ENCODE measurements at places on chromosomes 11 and 22.

DNA sequence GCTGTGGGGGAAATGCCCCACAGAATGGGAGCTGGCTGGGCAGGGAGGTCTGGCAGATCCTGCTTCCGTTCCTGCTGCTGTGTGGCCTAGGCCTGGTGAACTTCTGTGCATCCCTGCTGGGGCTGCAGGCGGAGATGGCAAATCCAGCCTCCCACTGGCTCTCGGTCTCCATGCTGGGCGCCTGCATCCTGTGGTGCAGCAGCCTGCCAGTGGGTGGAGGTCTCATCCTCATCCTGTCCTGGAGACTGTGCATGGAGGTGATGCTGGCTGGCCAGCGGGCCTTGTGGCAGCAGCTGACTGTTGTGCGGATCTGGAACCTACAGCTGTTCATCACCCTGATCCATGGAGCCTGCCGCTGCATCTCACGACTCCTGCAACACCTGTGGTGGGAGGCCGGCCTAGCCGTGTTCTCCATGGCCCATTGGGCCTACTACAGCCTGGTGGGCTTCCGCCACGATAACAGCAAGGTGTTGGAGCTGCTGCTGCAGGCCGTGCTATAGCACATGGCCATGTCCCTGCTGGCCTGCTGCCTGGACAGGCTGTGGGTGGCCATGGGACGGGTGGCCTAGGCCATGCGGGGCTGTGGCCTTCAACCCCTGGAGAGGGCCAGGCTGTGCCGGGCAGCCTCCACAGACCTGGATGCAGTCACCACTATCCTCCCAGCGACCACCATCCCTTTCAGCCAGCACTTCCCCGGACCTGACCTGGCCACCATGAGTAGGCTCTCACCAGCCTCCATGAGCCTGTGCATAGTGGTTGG lies 8.8 kb upstream of the RPL3 start:
- no peak for DNase-seq

DNA sequence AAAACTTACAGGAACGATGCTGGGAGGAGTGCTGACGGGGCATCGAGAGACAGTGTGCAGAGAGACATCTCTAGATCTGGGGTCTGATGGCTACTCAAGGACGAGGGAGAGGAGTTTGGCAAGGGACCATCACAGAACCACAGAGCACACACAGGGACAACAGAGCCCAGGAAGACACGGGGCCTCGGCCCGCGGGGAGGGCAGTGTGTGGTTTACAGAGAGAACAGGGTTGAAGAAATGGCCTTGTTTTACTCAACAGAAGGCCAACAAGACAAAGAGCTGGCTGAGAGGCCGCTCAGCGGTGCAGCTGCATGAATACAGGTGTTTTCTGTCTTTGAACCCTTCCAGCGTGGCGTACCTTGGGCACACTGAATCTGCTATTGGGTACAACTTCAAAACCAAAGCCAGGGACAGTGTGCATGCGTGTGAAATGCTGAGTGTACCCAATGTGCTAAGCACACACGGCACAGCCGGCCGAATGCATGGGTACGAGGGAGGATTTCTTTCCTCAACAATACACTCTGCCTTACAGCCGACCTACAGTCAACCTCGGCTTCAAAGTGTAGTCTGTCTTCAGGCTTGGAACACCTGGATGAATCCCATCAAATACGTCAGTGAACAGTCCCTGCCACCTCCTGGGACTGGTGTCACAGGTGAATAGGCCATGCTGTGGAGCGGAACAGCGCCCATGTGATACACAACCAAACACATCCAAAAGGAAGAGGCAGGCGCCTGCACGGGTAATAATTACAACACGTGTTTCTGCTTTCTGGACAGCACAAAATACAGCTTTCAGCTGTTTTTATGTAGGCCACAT lies 20.7 kb upstream of the BID start:
- no peak for DNase-seq

DNA sequence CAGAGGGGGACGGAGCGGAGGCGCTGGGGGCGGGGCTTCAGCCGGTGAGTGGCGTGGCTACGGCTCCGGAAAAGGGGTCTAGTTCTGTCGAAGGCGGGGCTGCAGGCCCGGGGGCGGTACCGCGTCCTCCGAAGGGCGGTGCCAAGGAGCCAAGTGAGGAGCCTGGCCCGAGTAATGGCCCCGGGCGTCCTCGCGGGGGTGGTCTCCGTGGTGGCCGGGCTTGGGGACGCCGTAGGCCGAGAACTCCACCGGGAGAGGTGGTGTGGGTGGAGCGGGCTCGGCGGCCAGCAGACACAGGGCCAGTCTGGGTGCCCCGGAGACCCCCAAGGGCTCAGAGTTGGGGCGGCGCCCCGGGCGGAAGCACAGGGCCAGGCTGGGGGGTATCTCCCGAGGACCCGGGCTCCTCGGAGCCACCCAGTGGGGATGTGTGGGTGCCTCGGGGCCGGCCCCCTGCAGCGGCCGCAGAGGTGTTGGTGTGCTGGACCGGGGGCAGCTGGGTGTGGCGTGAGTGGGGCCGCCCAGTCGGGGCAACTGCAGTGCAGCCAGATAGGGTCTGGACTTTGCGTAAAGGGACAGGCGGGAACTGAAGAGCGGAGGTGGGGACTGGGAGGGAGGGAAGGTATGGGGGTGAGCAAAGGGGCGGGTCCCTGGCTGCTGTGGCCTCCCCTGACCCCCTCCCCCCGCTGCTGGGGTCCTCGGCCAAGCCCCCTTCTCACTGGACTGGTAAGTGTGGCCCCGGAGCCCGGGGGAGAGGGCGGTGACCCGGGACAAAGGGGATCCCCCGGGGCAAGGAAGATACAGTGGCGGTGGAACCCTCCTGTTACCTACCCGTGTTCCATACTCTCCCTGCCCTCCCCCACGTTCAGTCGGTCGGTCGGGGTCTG lies 838 bp downstream of the FKBP2 start:
- DNase-seq, result no peak

DNA sequence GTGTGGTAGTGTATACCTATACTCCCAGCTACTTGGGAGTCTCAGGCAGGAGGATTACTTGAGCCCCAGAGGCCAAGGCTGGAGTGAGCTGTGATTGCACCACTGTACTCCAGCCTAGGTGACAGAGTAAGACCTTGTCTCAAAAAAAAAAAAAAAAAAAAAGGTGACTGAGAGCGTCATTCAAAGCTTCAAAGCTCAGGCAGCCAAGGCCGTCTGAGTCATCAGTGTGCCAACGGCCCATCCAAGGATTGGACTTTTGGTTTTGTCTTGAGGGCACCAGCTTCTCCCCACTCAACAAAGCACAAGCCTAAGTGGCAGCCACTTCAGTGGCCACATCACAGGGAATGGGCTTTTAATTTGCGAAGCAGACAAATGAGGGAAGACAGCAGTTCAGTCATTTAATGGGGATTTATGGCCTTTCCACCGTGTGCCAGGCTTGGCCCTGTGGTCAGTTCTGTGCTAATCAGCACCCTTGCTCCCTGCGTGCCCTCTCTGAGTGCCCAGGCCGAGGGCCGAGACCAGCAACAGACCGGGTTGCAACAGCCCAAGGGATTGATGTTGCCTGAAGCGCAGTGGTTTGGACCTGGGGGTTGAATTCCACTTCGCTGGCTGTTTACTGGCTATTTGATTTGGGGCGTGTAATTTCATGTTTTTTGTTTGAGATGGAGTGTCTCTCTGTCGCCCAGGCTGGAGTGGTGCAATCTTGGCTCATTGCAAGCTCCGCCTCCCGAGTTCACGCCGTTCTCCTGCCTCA lies 30.2 kb upstream of the CRYBB3 start:
- no peak for DNase-seq

DNA sequence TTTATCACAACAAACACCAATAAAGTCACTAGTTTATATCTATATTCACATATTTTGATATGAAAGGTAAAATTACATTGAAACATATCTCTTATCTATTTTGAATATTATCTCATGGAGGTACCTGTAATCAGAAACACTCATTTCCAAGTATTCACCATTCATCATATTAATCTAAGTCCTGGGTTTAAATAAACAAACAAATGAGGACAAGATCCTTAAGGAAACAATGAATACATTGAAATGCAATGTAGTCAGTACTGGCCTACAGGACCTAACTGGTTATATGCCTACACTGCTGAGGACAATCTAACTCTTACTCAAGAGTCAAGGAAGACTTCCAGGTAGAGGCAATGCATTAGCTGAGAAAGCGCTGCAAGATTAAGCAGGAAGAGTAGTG lies 1411.9 kb upstream of the RAG2 start:
- DNase-seq, result no peak

GRCh38 chr11:128428935-128429334 lies 158.4 kb downstream of the ETS1 start:
- DNase-seq, result no peak

- no peak for DNase-seq
Measured at GRCh38 chr11:86129740-86130540, 61.1 kb upstream of the PICALM start.

- no peak for DNase-seq
Measured at GRCh38 chr11:111631666-111632039, 29.4 kb downstream of the SIK2 start.

DNA sequence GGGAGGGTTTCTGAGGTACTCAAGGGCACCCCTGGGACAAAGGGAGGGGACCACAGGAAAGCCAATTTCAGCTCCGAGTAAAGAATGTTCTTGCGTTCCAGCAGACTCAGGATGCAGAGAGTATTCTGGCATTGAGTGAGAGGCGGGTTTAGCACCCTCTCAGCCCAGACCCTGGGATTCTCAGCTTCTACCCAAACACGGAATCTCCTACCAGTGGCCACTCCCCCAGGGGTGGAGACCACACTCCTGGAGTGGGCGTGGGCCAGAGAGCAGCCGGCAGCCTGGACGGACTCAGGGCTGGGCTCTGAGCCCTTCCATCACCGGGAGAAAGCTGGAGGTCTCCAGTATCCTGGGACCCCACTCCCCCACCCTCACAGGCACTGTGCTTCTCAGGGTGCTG lies 26.1 kb upstream of the TTLL12 start:
- DNase-seq, result no peak

DNA sequence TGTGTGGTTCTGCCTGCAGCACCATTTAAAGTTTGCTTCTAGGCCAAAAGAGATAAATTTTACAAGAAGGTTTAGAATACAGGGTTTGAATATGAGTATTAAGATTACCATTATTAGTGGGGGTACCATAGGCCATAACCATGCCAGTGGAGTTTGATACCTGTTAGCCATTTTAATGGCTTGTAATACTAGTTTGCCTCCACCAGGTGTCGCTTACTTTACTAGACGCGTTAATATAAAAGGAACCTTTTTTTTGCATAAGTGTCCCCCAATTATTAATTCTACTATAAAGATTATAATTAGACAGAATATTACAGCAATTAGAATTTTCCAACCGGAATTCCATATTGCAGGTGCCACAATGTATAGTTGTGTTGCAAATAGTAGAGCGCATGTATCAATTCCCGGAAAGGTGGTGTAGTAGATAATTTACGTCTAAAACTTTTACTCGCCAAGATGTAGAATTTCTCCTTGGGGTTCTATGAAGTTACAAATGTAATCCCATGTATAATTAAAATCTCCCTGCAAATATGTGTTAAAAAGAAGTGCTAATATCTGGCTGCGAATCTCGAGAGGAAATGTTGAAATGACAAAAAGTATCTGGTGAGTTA lies 16.1 kb downstream of the MS4A6E start:
- no peak for DNase-seq

GRCh38 chr22:46105494-46106278 lies 44.6 kb upstream of the PPARA start:
- no peak for DNase-seq

GRCh38 chr11:68665436-68665835 lies 18.9 kb upstream of the GAL start:
- DNase-seq, result no peak
